Effector memory CD4-positive, alpha-beta T cell (primary cell): ENCODE measurements at places on chromosomes 2 and 18.

- no peak for DNase-seq
Measured at GRCh38 chr2:225040142-225040541, 2.1 kb downstream of the DOCK10 start.

GRCh38 chr2:47039489-47039870, 115.6 kb downstream of the STPG4 start:
- no peak for DNase-seq

DNA sequence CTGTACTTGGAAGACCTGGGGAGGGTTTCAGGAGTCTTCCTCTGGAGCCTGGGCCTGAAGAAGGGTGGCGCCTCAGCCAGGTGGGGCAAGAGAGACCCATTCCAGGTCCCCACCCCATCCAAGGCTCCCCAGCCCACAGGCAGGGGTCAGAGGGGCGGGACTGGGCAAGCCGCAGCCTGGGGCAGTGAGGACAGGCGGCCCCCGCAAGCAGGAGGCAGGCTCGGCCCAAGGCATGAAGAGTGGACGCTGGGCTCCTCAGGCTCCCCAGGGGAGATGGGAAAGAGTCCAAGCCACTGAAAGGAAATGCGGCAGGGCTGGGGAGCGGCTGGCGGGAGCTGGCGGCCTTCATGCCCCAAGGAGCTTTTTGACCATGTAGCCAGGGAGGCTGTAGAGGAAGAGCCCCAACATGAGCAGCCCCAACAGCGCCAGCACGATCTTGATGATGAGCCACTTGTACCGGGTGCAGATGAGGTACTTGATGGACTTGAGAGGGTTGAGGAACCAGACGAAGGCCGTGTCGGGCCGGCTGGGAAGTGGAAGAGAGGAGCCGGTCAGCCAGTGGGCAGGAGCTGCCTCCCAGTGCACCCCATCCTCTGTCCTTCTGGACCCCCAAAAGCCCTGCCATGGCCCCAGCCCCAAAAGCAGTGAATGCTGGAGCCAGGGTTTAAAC, 20.1 kb downstream of the OTOF start:
- DNase-seq, result no peak

- no peak for DNase-seq
Measured at GRCh38 chr2:27191070-27191829, 20.6 kb upstream of the ATRAID start.

- no peak for DNase-seq
Measured at GRCh38 chr2:28216331-28216730, 176.3 kb upstream of the FOSL2 start.
